Fibroblast of villous mesenchyme (primary cell): ENCODE measurements at places on chromosomes 13 and 19. TPM values are rescaled to one million over a fixed set of nuclear protein-coding genes. Genes with fewer than 3 reads are reported as not detected.
A peak's percentile ranks its signal among the peaks of the same experiment; 100 is the strongest.

DNA sequence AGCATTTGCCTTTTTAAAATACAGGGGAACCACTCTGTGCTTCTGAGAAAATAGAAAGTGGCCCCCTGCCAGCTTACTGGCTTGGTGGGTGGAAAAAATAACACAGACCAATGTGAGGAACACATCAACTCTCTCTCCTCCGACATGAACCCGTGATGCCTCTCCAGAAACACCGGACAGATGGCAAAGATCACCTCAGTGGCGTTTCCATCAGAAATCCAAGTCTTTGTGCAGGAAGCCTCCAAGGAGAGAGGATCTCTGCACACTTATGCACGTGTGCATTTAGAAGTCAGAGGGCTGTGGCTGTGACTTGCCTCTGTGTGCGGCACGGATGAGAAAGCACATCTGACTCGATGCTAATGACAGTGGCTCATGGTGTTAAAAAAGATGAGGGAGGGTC is 112.3 kb upstream of the KLF12 start:
- no peak for DNase-seq

DNA sequence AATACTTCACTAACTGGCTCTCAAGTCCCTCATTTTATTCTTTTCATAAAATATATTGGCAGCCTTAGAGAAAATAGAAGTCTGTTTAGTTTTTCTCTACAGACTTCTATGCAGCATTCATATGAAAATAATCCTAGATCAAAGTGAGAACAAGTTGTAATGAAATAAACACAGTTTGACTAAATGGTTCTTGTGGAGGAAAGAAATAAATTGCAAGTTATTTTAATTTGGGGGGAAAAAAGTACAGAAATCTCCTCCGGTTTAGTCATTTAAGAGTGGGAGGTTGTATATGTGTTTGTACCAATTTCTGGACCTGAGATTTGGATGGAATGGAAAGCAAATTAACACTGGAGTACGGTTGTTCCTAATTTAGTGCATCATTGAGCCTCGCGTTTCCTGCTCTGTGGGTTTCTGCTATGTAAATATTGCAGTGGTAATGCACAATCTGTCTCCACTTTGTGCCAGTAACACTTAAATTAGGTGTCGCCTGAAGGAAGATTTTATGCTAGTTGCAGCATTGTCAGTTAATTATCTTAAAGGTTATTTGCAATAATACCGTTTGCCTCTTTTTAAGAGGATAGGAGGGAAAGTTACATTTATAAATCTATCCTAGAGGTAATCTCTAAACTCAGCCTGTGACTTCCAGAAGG is 100.2 kb downstream of the ZIC5 start:
- DNase-seq = peak; percentile 6

GRCh38 chr13:23268441-23268840 is 87.7 kb downstream of the SGCG start:
- DNase-seq = no peak

GRCh38 chr19:11848200-11848593 is 329 bp upstream of the ZNF439 start:
- DNase-seq = no peak

GRCh38 chr13:92530364-92530763 is 696.2 kb upstream of the GPC6 start:
- no peak for DNase-seq

The PRTN3 gene
- total RNA-seq = not detected in 2 replicates

The C2CD4C gene
- not detected in 2 replicates for total RNA-seq
